ENCODE measurements at places on chromosomes 4 and X.

GRCh38 chr4:145308598-145308997 lies 128.2 kb upstream of the OTUD4 start:
- DNase-seq, result no peak

DNA sequence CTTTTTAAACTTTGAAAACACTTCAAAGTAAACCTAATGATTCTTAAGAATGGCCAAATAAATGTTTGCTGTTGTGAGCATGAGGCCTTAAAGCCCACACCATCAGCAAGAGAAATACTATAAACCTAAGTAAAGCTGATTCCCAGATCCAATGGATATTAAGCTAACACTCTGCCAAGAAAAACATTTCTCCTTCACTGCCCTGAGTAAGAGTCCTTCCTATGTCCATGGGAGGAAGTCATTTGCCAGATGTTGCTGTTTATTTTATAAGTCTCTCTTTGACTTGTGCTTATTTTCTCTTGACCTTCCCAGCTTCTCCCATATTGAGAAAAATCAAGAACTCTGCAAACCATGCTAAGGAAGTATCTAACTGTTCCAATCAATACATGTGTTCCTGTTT lies 154.3 kb upstream of the EDNRA start:
- DNase-seq, result no peak

DNA sequence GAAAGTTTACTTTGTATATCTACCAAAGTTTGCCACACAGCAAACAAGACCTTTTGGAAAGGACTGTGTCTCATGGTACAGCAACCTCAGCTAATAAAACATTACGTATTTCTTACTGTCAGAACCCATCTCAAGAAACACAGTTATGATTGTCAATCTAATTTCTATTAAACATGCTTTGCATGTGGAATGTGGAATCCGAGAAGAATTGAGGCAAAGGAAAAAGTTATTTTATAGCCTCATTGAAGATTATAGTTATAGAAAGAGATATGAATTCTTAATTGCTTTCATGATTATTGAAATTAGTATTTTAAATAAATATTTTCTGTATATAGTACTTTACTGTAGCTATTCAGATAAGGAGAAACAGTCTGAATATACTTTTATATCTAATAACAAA lies 5.4 kb downstream of the PCDH7 start:
- DNase-seq, result no peak

GRCh38 chrX:17779434-17779833 lies 42.1 kb downstream of the SCML1 start:
- no peak for DNase-seq
